ENCODE measurements at places on chromosomes 12 and 14.

DNA sequence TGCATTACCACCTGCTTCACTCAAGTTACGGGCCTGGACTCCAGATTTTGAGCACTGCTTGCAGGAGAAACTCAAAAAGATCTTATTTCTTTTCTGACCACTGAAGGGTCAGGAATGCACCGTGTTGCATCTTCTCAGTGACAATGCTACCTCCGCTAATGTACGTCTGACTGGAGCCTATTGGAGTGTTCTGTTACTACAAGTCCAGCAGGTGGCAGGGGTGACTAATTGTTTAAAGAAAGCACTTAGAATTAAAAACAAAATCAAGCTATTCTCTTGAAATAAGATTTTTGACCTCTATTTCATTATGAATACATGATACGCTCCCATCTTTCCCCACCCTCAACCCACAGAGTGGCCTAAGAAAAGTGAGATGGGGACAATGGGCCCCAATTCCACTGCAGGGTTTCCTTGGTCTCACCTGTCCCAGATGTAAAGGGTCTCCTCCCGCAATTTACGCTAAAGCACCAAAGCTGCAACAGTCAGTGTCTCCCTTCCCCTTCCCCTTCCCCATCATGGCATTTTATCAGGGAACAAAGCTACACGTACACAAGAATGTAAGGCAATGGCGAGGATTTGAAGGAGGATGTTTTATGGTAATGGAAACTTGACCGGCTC, 2.2 kb downstream of the TBPL2 start:
- peak; percentile 55 for DNase-seq

DNA sequence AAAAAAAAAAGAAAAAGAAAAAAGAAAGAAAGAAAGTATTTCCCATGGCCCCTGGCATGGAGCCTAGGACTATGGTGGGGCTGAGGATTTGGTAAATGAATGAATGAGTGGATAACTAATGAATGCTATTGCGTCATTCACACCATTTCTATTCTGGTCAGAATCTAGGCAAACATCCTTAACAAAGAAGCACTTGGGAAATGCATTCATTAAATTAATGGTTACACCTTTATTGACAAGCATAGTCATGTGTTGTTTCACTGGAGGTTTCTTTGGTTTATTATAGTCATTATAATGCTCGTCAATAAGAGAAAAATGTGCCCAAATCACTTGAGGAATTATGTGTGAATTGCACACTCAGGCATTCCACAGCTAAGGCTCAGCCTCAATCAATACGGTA, 13.6 kb upstream of the AQP2 start:
- no peak for DNase-seq

GRCh38 chr14:98103705-98104104, 1168.3 kb downstream of the BCL11B start:
- DNase-seq = no peak

DNA sequence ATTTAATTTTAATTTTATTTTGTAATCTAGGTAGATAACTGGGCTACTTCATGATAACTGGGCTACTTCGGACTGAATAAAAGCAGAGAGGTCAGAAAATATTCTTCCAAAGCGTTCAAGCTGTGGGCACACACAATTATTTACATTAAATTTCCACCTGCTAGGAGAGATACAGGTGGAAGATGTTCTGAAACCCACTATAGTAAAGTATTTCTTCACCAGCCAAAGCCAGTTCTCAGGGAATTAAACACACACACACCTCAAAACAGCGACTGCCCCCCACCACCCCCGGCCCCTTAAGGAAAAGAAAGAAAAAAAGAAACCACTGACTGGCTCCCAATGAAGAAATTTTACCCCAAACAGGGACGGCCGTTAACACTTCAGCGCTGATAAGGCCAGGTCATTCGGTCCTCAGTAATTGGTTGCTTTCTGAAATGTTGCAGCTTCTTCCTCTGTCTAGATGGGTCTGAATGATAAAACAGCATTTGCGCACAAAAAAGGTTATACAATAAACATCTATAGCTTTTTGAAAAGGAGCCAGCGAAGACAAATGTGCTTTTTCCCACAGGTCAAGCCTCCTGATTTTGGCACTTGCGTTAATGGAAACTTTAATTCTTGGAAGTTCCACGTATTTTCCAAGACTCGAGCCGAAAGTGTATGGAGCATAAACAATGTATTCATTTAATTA, 771 bp upstream of the KCNJ8 start:
- DNase-seq = no peak

GRCh38 chr12:59164991-59165718, 244.9 kb upstream of the LRIG3 start:
- DNase-seq = peak; percentile 18

DNA sequence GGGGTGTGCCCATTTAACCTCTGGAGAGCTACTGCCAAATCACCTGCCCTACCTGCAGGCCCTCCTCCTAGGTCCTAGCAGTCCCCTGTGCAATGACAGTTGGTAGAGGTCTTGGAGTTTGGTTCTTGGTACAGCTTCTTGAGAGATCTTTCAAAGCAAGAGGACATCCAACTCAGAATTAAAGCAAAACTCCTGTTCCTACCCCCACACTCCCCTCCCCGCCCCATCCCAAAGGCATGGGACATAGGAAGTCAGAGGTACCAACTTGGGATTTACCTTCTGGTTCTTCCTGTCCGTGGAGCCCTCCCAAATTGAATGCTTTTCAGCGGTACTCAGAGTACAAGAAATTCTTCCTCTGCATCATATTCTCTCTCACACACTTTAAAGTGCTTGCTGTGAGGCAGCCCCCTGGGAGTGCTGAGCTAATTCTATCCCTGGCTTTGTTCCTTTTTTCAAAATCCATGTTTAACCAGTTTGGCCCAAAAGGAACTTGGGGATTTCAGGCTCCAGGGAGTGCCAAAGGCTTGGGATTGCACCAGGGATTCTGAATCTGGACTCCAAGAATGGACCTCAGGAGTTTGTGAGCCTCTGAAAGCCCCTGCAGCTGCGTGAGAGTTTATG, 40.8 kb downstream of the GALNT16 start:
- no peak for DNase-seq

GRCh38 chr14:74582910-74583581, 29.0 kb downstream of the LTBP2 start:
- DNase-seq = no peak

GRCh38 chr14:73468828-73469375, 10.6 kb upstream of the NUMB start:
- DNase-seq = no peak

- no peak for DNase-seq
Measured at GRCh38 chr12:22238211-22238610, 96.3 kb downstream of the ST8SIA1 start.

DNA sequence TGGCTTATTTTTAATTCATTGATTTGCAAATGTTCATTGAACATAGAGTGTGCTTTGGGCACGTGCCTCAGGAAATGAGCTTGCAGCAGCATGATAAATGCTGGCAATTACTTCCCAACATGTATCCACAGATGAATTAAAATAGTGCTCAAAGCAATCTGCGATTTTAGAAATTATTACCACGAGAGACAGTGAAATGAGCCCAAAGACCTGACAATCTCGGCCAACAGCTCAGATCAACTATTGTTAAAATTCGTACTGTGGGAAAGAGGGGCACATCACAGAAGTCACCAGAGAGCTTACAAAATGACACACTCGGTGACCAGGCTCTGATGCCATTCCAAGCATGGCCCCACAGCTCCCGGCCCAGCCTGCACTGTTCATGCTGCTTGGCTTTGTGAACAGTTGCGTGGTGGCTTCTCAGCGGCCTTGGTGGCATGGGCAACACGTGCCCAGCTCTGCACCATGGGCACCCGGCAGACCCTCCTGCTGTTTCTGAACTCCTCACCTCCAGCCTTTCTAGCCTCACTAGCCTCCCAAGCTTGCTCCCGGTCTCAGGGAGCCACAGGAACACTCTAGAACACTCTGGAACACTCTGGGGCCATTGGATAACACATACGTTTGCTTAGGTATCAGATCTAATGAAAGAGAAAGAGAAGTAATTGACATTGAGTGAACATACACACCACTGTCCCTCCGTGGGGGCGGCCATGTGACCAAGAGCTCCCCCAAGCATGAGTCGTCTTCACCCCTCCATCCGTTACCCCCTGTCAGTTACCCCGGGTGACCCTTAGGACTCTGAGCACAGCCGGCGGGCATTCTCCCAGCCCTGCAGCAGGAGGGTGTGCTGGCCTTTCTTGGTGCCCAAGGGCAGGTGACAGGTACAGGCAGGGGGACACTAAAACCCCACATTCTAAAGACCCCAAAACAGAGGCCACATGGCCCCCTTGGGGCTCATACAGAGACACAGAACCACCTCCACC, 28.0 kb downstream of the RIMBP2 start:
- no peak for DNase-seq

DNA sequence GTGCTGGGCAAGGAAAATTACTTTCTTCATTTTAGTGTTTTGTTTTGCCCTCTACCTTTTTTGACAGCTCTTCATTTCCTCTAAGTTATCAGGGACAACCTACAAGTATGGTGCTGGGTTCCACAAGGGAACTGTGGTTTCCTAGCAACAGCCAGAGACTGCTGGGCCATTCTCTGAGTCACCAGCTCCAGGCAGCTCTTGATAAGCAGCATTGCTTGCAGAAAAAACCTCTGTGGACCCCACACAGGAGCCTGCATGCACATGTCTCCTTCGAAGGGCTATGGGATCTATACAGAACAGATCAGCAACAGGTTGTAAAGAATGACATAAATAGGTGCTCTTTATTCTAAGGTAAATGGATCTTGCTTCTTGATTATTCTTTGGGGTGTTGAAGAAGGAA, 81.0 kb upstream of the CCDC196 start:
- no peak for DNase-seq

- DNase-seq = no peak
Measured at GRCh38 chr12:79706676-79707075, 15.9 kb upstream of the PAWR start.

DNA sequence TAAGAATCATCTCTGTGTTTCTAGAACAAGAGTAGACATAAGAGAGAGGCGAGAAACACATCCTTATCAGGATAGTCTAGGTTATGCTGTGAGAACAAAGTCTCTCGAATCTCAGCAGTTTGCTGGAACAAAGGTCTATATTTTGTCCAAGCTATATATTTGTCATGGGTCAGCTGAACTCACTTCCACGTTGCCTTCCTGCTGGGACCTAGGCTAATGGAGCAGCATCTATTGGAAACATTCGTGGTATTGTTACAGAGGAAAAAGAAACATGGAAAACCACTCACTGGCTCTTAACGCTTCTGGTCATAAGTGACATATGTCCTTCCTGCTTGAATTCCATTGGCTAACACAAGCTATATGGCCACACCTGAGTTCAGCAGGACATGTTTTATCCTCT, 112.6 kb upstream of the DYRK2 start:
- DNase-seq = no peak

DNA sequence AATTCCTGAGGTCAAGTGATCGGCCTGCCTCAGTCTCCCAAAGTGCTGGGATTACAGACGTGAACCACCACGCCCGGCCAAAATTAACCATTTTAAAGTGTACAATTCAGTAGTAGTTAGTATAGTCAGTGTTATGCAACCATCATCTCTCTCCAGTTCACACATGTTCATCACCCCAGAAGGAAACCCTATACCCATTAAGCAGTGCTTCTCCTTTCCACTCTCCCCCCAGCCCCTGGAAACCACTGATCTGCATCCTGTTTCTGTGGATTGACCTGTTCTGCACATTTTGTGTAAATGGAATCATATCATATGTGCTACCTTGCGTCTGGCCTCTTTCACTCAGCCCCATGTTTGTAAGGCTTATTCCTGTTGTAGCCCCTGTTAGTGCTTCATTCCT, 52.2 kb downstream of the PHETA1 start:
- no peak for DNase-seq

- no peak for DNase-seq
Measured at GRCh38 chr14:89138846-89139245, 278.2 kb downstream of the FOXN3 start.

DNA sequence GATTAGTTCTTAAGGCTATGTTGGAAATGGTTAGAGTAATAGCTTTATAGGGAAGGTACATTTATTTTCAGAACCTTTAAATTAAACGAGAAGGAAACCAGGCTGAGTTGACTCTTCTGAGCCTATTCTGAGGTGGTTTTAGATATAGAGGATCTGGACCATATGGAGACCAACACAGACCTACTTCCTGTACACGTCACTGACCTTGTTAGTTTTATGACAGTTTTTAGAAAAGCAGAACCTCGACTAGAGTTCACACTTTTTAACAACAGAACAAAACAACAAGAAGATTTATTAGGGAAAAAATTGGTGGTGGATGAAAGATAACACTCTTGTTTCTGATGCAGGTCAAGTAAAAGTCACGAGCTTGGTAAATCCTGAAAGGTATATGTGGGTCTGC, 107.1 kb downstream of the NPAS3 start:
- DNase-seq = no peak

DNA sequence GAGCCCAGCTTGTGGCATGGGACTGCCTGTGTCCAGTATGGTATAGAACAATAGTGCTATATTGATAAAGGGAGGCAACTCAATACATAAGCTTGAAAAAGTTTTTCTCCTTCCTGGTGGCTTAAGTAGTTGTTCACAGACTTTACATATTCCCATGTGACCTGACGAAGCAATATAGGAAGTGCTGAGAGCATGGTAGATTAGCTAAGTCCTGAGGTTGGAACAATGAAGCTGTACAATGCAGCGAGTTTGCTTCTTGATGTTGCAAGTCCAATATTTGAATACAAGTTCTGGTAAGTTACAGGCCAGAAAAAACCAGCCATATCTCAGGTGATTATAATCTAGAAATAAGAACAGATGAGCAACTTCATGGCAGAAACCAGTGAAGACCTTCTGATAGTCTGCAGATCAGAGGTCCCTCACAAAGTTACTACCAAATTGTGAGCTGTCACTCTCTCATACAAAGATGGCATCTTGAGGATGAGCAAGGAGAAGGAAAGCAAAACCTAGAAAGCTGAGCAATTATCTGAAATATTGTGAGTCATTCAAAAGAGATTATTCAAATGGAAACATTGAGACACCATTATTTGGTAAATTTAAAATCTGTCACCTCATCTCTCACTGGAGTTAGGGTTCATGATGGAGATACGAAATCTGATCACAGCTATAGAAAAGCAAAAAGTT, 72.9 kb upstream of the BTG1 start:
- DNase-seq = no peak

GRCh38 chr14:28576523-28576922, 190.1 kb upstream of the FOXG1 start:
- no peak for DNase-seq
